Thoracic aorta (tissue), 2 donors: ENCODE measurements at places on chromosomes 7 and 10. TPM values are rescaled to one million over a fixed set of nuclear protein-coding genes. Genes with fewer than 3 reads are reported as not detected.
A peak's percentile ranks its signal among the peaks of the same experiment; 100 is the strongest.

FAM25C gene
- not detected for total RNA-seq

PDIA4 gene
- 87.3 TPM for total RNA-seq

GIMAP4 gene
- total RNA-seq, result 12.3 TPM

CRYGN gene
- total RNA-seq, result not detected

FZD1 gene
- total RNA-seq, result 33.6 TPM

CD36 gene
- total RNA-seq, result 94.8 TPM

DNA sequence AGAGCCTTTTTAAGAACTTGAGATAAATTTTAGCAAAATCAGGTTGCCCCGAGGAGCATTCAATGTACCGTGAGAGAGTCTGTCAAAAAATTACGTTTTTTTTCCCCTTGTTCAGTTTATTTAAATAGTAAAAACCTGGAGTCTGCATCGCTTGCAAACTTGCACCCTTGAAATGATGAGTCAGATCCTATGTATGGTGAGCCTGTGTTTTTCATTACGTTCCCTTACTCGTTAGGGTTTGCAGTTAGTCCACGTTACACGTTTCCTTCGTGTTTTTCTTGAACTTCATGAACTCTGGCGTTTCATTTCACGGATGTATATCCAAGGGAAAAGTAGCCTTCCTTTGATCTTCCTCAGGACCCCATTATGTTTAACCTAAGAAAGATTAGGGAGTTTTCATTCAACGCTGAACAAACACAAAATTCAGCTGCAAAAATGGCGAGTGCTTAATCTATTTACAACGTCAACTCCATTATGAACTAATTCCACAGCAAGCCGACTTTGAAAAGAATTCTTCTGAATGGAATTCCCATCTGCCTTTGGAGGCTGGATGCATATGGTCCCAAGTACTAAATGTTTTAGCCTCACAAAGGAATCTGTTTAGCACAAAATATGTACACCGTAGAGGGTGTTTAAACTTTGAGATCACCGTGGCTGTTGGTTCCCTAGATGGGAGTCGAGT is 182.4 kb downstream of the MYOF start:
- no peaks in the 10 kb centered on the region for H3K4me1 ChIP-seq
- peak overlapping the region; percentile 20 for H3K4me3 ChIP-seq
- H3K27me3 ChIP-seq, result no peaks in the 10 kb centered on the region
- H3K36me3 ChIP-seq, result no peaks in the 10 kb centered on the region
- DNase-seq, result no peak

GRCh38 chr7:158108646-158109293 is 478.9 kb downstream of the PTPRN2 start:
- H3K4me1 ChIP-seq, result no peaks in the 10 kb centered on the region
- no peak overlapping the region for H3K4me3 ChIP-seq
- no peak for DNase-seq
- H3K27me3 ChIP-seq, result no peaks in the 10 kb centered on the region

DNA sequence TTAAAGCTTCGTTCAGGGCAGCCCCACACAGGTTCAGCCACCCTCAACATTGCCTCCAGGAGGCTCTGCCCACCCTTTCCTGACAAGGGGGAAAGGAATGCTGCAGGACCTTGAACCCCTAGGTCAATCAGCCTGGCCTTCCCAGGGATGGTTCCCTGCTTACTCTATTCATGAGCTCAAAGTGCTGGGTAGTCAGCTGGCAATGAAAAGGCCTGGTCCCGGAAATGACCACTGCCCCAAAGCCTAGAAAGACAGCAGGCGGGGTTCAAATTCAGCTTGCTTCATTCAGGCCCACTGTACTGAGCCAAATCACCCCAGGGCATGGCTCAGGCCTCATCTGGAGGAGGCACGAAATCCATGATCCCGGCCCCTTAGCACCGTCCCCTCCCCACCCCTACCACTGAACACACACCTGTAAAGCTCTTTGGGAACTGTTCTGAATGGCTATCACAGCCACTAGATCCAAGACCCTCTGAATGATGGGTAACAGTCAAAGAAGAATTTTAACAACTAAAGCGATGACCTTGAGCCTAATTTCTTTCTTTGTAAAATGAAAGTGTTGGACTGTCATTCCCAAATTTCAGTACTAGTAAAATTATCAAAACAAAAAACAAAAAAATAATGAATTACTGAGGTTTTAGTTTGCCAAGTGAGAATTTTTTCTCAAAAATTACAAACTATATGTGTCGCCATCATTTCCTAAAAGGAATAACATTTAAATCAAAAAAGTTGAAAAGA is 1.0 kb downstream of the URGCP start:
- H3K4me1 ChIP-seq, result peaks cover 42% of the 10 kb centered on the region
- H3K27me3 ChIP-seq, result no peaks in the 10 kb centered on the region
- DNase-seq, result no peak
- H3K36me3 ChIP-seq, result no peaks in the 10 kb centered on the region

DNA sequence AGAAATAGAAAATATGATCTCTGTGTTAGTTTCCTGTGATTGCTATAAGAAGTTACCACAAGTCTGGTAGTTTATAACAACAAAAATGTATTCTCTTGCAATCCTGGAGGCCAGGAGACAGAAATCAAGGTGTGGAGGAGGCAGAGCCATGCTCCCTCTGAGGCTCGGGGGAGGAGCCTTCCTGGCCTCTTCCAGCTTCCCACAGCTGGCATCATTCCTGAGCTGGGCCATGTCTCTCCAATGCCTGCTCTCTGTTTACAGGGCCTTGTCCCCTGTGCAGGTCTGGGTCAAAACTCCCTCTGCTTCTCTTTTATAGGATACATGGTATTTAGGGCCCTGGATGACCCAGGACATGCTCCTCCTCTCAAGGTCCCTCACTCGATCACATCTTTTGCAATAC is 81.3 kb upstream of the RET start:
- H3K4me3 ChIP-seq, result no peak overlapping the region
- no peak overlapping the region for H3K27ac ChIP-seq
- no peaks in the 10 kb centered on the region for H3K27me3 ChIP-seq
- no peaks in the 10 kb centered on the region for H3K36me3 ChIP-seq

GRCh38 chr10:67302701-67303100 is 376.9 kb downstream of the LRRTM3 start:
- no peaks in the 10 kb centered on the region for H3K27me3 ChIP-seq
- H3K36me3 ChIP-seq, result no peaks in the 10 kb centered on the region
- H3K4me1 ChIP-seq, result no peaks in the 10 kb centered on the region
- no peak for DNase-seq
- H3K27ac ChIP-seq, result no peak overlapping the region
- no peak overlapping the region for H3K4me3 ChIP-seq

- H3K4me1 ChIP-seq, result no peaks in the 10 kb centered on the region
- no peak overlapping the region for H3K4me3 ChIP-seq
- no peaks in the 10 kb centered on the region for H3K36me3 ChIP-seq
- DNase-seq, result no peak
Measured at GRCh38 chr10:48931188-48931587, 8.5 kb downstream of the LRRC18 start.

GRCh38 chr10:90213346-90213745 is 512.0 kb downstream of the KIF20B start:
- no peak overlapping the region for H3K4me3 ChIP-seq
- H3K36me3 ChIP-seq, result no peaks in the 10 kb centered on the region
- H3K27me3 ChIP-seq, result no peaks in the 10 kb centered on the region
- no peaks in the 10 kb centered on the region for H3K4me1 ChIP-seq
- no peak for DNase-seq

DNA sequence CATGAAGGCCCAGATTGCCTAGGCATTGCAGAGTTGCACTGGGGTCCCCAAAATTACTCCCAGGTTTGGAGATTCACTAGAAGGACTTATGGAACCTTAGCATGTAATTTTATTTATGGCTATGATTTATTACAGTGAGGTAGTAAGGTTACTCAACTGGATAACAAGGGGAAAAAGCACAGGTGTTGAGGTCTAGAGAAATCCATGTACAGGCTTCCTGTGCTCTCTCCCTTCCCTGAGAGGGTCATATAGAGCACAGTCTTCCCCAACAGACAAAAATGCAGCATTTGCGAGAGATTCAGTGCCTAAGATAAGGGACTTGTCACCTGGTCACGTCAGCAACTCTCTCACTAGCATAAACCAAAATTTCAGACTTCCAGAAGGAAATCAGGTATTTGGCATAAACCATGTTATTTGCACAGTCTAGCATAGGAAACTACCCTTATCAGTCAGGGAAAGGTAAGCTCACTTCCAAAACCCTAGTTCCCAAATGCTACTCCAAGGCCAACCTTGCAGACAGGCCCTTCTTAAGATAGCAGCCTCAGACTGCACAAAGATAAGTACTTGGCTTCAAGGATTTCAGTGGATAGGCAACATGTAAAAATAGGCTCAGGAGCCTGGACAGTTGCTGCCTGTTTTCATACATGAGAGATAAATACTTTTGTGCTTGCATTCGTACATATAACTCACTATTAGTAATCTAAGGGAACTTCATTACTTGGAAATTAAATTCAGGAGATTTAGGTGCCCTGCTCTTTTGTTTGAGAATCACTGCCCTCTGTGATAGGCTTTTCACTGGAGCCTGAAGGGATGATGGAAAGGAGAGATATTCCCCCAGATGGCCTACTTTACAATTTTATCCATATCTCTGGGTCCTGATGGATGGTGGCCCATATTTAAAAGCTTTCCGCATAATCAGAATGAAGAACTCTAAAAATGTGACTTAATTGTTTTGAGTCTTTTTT is 378.4 kb upstream of the LRGUK start:
- H3K4me1 ChIP-seq, result no peaks in the 10 kb centered on the region
- DNase-seq, result no peak
- no peaks in the 10 kb centered on the region for H3K36me3 ChIP-seq
- no peaks in the 10 kb centered on the region for H3K27me3 ChIP-seq
- H3K27ac ChIP-seq, result no peak overlapping the region
- no peak overlapping the region for H3K4me3 ChIP-seq

DNA sequence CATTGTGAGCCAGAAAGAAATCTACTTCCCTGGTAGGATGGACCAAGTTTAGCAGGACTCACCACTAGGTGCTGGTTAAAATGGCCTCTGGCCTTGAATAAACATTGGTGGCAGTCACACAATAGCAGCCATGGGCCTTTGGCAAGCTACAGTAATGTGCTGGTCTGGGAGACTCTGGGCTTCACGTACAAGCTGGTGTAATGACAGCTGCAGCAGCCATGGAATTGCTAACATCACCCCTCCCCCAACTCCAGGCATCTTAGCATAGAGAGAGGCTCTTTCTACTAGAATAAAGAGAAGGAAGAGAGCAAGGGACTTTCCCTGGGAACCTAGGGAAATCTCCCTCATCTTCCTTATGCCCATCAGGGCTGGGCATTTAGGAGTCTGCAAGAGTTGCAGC is 205.1 kb upstream of the SEMA3A start:
- H3K27me3 ChIP-seq, result no peaks in the 10 kb centered on the region
- no peak for DNase-seq
- H3K36me3 ChIP-seq, result no peaks in the 10 kb centered on the region
- H3K4me3 ChIP-seq, result no peak overlapping the region

DNA sequence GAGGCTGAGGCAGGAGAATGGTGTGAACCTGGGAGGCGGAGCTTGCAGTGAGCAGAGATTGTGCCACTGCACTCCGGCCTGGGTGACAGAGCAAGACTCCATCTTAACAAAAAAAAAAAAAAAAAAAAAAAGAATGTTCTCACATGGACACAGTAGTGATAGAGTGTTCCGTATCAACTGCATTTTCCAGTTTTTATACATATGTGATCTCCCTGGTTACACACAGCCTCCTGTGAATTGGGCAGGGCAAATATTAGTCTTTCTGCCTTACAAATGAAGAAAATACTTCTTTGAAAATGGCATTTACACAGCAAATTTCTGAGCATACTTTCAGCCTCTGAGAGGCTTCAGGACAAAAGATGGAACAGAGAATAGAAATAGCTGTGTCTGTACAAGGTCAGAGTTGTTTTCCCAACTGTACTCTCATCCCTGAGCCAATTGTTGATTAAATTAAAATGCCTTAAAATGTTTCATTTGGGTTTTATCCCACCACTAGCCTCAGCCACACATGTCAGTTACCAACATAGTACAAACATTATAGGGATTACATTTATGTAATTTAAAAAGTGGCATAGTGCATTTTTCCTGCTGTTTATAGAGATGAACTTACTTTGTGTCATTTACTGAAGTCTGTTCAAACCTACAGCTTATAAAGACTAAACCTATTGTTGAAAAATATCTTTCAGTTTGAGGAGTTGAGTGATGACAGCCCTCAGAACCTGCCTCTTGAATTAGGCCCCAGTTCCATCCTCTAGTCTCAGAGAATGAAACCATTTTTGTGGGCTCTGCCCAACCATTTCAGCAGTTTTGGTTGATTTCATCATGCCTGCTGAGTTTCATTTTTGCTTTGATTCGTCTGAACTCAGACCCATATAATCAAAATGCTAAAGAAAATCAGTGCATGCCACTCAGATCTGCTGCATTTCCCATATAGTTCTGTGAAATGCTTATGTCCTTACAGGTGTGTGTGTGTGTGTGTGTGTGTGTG is 609.4 kb upstream of the C7orf33 start:
- no peak for DNase-seq
- no peaks in the 10 kb centered on the region for H3K36me3 ChIP-seq
- H3K27ac ChIP-seq, result no peak overlapping the region
- no peaks in the 10 kb centered on the region for H3K27me3 ChIP-seq
- no peaks in the 10 kb centered on the region for H3K4me1 ChIP-seq

- no peaks in the 10 kb centered on the region for H3K4me1 ChIP-seq
- no peaks in the 10 kb centered on the region for H3K36me3 ChIP-seq
- no peak overlapping the region for H3K27ac ChIP-seq
- DNase-seq, result no peak
- H3K27me3 ChIP-seq, result no peaks in the 10 kb centered on the region
Measured at GRCh38 chr10:61330669-61331068, 122.5 kb downstream of the TMEM26 start.

- DNase-seq, result no peak
- no peak overlapping the region for H3K4me3 ChIP-seq
- no peaks in the 10 kb centered on the region for H3K27me3 ChIP-seq
- no peaks in the 10 kb centered on the region for H3K36me3 ChIP-seq
Measured at GRCh38 chr7:8567626-8568025, 134.2 kb downstream of the NXPH1 start.

DNA sequence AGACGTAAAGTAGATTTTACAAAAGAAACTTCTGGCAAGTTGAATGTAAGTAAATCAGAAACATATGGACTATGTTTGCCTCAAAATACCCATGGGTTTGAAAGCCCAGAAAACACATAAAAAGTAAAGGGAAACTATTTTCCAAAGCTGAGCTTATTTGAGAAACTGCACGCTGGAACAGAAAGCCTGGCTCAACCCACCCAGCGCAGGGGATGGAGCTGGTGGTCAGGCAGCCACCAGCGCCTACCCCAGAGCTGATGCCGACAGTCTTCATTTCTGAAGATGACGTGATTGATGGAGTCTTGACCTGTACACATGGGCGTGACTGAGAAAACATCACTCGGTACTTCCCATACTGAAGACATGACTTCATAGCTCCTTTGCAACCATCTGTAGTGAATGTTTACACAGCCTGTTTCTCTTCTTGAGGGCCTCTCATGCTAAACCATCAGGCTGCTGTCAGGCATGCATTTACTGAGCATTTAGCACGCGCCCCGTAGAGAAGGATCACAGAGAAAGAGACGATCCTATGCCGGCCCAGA is 232.6 kb upstream of the AUTS2 start:
- H3K36me3 ChIP-seq, result no peaks in the 10 kb centered on the region
- no peak for DNase-seq
- H3K27me3 ChIP-seq, result no peaks in the 10 kb centered on the region
- no peak overlapping the region for H3K27ac ChIP-seq
- no peaks in the 10 kb centered on the region for H3K4me1 ChIP-seq
